A549 treated with RU486 at 1 μM for 4 hours (cell line): ENCODE measurements at places on chromosomes 7 and 10. TPM values are rescaled to one million over a fixed set of nuclear protein-coding genes. Genes with fewer than 3 reads are reported as not detected.

Gene PON3
- 27.0 to 38.0 TPM (median 34.3 TPM) in 5 replicates for total RNA-seq

Gene PNLIPRP2
- 0.10 to 0.32 TPM in 2 of 5 replicates, not detected in the others for total RNA-seq

Gene ZWINT
- total RNA-seq: 82.6 to 106 TPM (median 88.6 TPM) in 5 replicates

Gene FAM25C
- total RNA-seq: 2.4 to 3.8 TPM (median 2.5 TPM) in 3 of 5 replicates, not detected in the others

Gene MCM10
- total RNA-seq: 22.7 to 28.8 TPM (median 24.4 TPM) in 5 replicates

Gene SLC39A12
- total RNA-seq: not detected in 5 replicates

Gene PIP
- total RNA-seq: 0.28 TPM in 1 of 5 replicates, not detected in the others

Gene IGFBP1
- 26.0 to 46.0 TPM (median 41.8 TPM) in 5 replicates for total RNA-seq

Gene CYP2C19
- not detected in 5 replicates for total RNA-seq

Gene NUP205
- total RNA-seq: 44.1 to 51.5 TPM (median 49.8 TPM) in 5 replicates

Gene LRRC18
- not detected in 5 replicates for total RNA-seq

Gene FAM25G
- 0.88 to 1.1 TPM (median 0.95 TPM) in 3 of 5 replicates, not detected in the others for total RNA-seq

Gene ANKRD30A
- total RNA-seq: 0.29 to 1.1 TPM (median 0.88 TPM) in 5 replicates

Gene PALD1
- total RNA-seq: 5.0 to 7.9 TPM (median 7.1 TPM) in 5 replicates
